ENCODE measurements at places on chromosomes 1 and 21.
A peak's percentile ranks its signal among the peaks of the same experiment; 100 is the strongest.

GRCh38 chr1:14634486-14634885 is 36.0 kb downstream of the KAZN start:
- DNase-seq = no peak

GRCh38 chr1:70075761-70076160 is 129.6 kb downstream of the LRRC40 start:
- no peak for DNase-seq

GRCh38 chr1:93629101-93630059 is 52.3 kb downstream of the BCAR3 start:
- peak; percentile 52 for DNase-seq

DNA sequence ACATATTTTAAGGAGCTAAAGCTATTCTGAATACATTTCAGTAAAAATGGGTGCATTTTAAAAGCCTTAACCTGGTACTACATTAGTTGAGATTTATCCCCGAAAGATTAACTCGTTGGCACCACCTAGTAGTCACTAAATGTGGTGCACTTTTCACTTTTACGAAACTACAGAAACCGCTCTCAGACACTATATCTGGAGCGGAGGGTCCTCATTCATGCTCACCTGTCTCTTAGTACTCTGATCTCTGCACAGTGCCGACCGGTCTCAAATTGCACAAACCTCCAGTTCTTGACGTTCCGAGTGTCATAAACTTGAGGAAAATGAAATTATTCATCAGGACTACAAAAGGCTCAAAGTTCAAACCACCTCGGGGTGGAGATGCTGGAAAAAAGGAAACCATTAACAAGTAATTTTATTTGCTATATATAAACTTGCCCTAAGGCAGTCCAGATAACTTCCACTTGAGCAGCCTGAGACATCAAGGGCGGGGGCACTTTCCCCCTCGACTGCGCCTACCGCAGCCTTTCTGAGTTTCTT is 722 bp downstream of the LZIC start:
- peak; percentile 31 for DNase-seq

- no peak for DNase-seq
Measured at GRCh38 chr1:38992412-38993111, 1.5 kb downstream of the AKIRIN1 start.

GRCh38 chr1:150622303-150622975 is 7.0 kb downstream of the ENSA start:
- no peak for DNase-seq

- DNase-seq = no peak
Measured at GRCh38 chr1:193417403-193417802, 231.0 kb upstream of the B3GALT2 start.

GRCh38 chr1:46793126-46793525 is 5.7 kb upstream of the CYP4B1 start:
- no peak for DNase-seq

DNA sequence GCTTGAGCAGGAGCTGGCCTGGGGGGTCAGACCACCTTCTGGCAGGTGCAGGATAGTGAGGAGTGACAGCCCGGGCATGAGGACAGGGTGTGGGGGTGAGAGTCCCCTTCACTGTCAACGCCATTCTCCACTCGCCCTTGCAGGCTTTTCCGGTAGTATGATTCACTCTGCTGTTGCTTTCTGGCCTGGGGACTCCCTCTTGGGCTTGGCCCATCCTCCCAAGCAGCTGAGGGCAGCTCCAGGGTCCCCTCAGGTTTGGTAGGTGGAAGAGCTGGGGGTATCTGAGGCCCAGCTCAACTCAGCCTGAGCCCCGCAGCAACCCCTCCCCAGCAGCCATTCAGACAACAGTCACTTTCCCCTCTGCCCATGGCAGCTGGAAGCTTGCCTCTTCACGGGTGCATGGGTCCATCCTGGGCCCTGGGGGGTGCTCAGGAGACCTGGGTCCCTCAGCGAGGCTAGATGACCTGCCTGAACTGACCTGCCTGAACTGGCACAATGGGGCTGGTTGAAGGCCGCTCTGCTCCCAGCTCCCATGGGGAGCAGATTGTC is 1.3 kb downstream of the CLDN19 start:
- no peak for DNase-seq

DNA sequence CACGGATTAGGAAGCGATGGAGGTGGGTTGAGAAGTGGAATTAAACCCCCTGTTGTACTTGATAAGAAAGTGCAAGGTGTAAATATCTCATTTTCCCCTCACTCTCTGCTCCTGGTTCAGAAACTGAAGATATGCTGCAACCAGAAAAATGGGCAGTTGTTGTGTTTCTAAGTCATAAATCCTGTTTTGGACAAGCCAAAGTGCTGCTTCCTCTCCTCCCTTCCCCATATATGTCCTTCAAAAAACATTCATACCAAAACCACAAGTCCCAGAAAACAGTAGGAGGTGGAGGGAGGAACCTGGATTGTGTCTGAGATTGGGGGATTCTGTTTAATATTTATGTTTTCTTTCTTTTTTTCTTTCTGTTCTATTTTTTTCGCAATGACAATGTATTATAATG is 13.6 kb upstream of the ZNF362 start:
- DNase-seq = no peak

GRCh38 chr1:17498214-17498613 is 41.3 kb upstream of the ARHGEF10L start:
- DNase-seq = no peak

GRCh38 chr1:183000167-183000962 is 22.9 kb upstream of the LAMC1 start:
- DNase-seq = no peak

- no peak for DNase-seq
Measured at GRCh38 chr1:13746342-13746741, 46.4 kb downstream of the PRDM2 start.

GRCh38 chr1:104092698-104093097 is 343.0 kb downstream of the AMY1C start:
- DNase-seq = no peak

GRCh38 chr1:231084353-231084752 is 44.3 kb upstream of the FAM89A start:
- no peak for DNase-seq

DNA sequence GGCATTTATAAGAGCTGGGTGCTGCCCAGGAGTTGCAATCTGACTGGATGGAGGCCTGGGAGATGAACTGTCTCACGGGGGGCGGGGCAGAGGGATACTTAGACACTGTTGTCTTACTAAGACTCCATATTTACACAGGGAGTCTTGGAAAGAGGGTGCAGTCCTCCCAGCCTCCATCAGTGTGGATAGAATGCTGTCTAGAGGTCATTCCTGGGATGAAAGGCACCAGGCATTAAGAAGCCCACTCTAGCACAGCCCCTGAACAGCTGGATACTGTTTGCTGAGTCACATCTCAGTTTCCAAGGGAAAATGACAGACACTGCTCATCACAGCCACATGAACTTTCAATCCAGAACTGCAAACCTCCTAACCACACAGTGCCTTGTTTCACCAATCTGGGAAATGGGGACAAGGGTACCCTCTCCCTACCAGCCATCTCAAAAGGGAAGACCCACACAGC is 43.3 kb downstream of the SSBP3 start:
- DNase-seq = no peak

- DNase-seq = no peak
Measured at GRCh38 chr1:46363121-46363520, 22.5 kb downstream of the NSUN4 start.

DNA sequence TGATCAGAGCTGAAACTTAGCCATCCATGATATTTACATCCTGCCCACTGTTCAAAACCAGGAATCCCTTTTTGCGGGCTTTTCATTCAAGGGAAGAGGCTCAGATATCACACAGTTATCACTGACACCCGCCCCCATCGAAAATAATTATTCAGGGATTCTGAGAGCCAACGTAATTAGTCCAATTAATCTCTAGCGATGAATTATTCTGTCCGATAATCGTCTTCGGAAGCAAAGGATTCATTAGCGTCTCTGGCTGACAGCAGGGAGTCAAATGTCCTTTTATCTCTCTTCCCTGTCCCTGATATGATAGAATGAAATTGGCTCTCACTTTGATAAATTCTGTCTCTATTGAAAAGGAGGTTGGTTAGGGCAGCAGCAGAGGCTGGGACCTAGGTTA is 140.4 kb upstream of the IPO9 start:
- no peak for DNase-seq

- no peak for DNase-seq
Measured at GRCh38 chr1:241423541-241424479, 66.8 kb upstream of the RGS7 start.

DNA sequence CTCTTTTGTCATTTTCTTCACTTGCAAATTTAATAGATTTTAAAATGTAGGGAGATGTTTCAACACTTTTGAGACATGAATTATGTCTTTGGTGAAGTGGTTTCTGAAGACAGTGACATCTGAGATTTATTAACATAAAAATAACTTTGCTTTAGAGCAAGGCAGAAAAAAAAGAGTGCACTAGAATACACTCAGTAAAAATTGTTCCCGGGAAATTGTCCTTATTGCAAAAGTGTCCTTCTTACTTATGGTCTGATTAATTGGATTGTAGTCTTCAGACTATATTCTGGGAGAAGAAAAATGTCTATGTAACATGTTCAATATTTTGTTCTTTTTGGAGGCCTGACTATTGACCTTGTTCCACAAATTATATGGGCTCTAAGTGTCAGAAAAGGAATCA is 468.5 kb downstream of the NCAM2 start:
- DNase-seq = no peak

DNA sequence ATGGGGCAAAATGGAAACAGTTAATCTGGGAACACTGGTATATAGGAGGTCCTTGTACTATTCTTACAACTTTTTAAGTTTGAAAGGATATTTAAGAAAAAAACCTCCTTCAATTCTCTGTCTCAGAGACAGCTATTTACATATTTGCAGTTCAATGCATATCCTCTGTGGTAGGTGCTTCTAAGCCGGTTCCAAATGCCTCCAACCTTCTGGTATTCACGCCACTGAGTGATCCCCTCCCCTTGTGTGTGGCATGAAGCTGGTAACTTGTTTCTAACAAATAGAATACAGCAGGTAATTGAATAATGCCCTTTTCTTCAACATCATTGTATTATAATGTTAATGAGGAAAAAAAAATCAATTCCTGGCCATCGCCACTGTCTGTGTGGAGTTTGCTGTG is 91.2 kb downstream of the PROX1 start:
- no peak for DNase-seq

- DNase-seq = no peak
Measured at GRCh38 chr1:115654663-115655305, 13.0 kb downstream of the VANGL1 start.

DNA sequence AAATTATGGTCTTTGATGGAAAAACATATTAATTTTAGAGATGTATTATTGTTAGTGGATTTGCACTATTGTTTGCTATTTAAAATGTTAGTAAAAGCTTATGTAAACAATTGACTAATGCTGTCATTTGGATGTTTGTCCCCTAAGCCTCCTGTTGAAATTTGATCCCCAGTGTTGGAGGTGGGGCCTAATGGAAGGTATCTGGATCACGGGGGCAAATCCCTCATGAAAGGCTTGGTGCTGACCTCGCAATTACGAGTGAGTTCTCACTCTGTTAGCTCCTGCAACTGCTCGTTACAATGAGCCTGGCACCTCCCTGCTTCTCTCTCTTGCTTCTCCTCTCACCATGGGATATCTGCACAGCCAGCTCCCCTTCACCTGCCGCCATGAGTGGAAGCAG is 14.3 kb downstream of the TMEM35B start:
- DNase-seq = no peak

- no peak for DNase-seq
Measured at GRCh38 chr1:207020709-207021107, 11.8 kb downstream of the C1orf116 start.

DNA sequence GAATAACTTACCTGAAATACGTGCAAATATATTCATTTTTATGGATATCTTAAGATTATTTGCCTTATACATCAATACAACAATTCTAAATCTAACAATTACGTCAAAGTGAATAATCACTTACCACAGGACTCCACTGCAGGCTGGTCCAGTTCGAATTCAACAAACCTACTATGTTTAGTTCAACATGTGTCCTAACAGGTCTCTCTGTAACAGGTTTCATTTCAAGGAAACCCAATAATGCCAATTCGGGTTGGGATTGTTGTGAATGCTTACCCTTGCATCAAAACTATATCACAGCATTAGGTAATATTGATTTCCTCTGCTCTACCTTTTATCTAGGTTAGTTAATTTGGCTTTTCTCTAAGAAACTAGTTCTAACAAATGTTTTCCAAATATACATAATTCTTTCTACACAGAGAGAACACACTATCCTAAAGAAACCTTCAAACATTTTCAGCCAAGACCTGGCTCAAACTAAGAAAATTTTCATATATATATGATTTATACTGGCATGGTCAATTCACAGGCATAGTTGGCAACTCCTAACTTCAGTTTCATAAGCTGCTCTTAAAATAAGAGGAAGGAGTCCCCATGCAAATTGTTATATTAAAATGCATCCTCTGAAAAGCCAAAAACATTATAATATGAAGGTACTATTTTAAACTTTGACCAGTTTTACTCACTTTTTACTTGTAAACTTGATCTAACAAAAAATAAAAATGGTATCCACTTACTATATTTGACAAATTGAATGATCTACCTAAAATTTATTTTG is 4.5 kb downstream of the IVNS1ABP start:
- no peak for DNase-seq

DNA sequence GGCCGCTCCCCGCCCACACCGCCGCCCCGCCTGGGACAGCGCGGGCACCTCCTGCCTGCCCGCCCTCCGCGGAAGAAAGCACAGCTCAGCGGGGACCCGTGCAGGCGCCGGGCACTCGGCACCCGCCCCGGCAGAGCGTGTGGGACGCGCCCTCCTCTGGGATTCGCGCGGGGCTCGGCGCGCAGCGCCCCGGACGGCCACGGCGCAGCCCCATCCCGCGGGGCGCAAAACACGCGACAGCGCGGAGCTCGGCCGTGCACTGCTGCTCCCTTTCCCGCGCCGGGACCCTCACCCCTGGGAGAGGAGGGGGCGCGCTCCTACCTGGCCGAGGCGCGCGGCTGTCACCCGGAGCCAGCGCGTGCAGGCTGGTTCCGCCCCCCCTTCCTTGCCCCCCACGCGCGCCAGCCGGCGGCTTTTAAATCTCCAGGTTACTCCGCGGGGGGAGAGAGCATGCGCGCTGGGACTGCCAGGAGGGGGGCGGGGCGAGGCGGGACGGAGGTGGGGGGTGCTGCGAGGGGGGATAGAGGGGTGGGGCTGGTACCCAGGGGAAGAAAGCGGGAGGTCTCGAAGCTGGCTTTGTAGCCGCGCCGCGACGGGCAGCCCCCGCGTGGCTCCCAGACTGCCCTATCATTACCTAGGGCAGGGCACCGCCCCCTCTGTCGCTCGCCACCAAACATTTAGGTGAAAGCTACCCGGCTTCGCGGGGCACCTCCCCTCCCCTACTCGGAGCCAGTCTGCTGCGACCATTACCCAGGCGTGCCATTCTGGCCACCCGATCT is at the start of gene SLC45A3:
Gene SLC45A3, minus strand, starts transcription at position 437 of the 779 bp plus-strand sequence. CDS start 15,853 bp downstream, outside the sequence.
- DNase-seq = no peak

DNA sequence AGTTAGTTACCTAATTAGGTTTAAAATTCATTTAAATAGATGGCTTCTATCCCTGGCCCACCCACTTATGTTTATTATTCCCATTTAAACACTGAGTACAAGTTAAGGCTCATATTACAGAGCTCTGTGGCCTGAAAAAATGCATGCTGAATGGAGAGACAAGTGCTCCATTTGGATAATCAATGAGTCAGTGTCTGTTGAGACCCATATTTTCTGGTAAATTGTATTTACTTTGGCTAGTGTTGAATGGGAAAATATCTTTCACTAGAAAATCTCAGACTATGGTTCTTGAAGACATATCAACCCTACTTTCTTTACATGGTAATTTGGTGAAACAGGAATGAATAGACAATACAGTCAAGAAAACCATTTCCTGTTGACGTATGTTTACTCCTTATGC is 356.0 kb downstream of the S1PR1 start:
- no peak for DNase-seq

- no peak for DNase-seq
Measured at GRCh38 chr21:41316200-41317062, at the start of gene FAM3B. Gene FAM3B, plus strand, starts transcription at chr21:41316801. Its CDS starts 79 bp downstream, at chr21:41316880.

All from GM04504 (cell line).